ENCODE measurements at places on chromosomes 4 and X.

DNA sequence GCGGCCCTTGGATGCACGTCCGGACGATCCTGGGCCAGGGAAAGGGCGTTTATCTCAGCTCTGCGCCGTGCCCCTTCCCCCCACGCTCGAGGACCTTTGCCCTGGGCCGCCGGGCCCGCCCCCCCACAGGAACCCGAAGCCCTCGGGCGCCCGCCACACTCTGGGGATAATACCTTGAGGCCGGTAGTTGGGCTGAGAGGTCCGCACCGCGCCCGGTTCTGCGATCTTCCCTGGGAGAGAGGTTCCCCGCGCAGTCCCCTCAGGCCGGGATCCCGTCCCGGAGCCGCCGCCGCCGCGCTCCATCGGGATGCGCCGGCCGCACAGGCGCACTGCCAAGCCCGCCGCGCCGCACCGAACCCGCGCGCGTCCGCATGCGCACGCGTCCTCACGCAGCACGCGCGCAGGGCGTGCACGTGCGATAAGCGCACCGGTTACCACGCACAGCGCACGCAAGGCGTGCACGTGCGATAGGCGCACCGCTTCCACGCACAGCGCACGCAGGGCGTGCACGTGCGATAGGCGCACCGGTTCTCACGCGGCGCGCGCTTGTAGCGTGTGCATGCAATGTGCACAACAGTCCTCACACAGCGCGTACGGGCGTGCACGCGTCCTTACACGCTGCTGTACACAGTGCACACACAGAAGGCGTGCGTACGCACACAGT lies at the start of gene MAP7D2:
Gene MAP7D2, minus strand, starts transcription at position 331 of the 664 bp plus-strand sequence. Its CDS starts 28 bp downstream, at position 303.
- no peak for DNase-seq

- DNase-seq = no peak
Observed at GRCh38 chr4:53128706-53129357, 237.0 kb downstream of the SCFD2 start.

GRCh38 chrX:31154946-31155345 lies 83.1 kb upstream of the FTHL17 start:
- no peak for DNase-seq

GRCh38 chr4:6224735-6225134 lies 24.4 kb upstream of the JAKMIP1 start:
- DNase-seq = no peak

DNA sequence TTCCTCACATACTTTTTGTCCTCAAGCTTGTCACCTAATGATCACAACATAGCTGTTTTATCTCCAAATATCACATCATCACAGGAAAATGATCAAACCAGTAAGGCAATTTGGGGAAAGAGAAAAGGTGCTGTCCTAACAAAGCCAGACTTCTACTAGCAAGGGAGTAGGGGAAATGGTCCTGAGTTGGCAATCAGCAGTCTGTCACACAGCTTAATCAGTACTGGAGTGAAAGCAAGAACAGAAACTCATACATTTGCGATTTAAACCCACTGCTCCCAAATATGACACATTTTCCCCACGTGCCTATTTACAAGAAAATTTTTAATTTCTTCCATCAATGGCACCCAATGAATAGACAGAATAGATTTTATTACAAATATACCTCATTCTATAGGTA lies 546.8 kb upstream of the FMR1 start:
- DNase-seq = no peak

All from PC-3 (cell line).